Daoy (cell line): ENCODE measurements at places on chromosomes 5 and 9. TPM values are rescaled to one million over a fixed set of nuclear protein-coding genes. Genes with fewer than 3 reads are reported as not detected.
A peak's percentile ranks its signal among the peaks of the same experiment; 100 is the strongest.

GRCh38 chr9:19934301-19934871 is 145.5 kb upstream of the SLC24A2 start:
- DNase-seq = peak; percentile 29

DNA sequence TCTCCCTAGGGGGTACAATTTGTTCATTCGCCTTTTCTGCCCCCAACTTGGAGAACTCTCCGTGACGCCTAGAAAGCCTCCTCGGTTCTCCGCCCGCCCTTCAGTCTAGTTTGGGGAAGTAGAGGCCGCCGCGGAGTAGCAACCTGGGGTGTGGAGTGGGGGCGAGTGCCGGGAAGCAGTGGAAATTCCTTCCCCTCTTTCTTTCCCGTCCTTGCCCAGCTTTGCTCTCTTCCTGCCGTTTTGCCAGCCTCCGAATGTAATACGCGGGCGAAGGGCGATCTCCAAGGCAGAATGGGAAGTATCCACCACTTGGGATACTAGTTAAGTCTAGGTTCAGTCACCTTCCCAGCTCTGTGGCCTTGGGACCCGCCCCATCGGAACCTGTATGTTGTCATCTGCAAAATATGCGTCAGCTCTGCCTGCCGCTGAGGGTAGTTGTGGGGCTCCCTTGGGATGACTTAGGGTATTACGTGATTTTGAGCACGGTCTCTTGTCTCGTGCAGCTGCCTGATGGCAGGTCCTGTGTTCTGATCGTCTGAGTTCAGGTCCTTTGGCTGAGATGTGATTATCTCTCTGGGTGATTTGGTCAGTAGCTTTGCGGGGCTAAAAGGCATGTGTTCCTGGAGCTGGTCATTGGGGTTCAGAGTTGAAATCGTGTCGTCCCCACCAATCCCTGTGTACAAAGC is 724 bp downstream of the PAM start:
- peak; percentile 83 for DNase-seq

DNA sequence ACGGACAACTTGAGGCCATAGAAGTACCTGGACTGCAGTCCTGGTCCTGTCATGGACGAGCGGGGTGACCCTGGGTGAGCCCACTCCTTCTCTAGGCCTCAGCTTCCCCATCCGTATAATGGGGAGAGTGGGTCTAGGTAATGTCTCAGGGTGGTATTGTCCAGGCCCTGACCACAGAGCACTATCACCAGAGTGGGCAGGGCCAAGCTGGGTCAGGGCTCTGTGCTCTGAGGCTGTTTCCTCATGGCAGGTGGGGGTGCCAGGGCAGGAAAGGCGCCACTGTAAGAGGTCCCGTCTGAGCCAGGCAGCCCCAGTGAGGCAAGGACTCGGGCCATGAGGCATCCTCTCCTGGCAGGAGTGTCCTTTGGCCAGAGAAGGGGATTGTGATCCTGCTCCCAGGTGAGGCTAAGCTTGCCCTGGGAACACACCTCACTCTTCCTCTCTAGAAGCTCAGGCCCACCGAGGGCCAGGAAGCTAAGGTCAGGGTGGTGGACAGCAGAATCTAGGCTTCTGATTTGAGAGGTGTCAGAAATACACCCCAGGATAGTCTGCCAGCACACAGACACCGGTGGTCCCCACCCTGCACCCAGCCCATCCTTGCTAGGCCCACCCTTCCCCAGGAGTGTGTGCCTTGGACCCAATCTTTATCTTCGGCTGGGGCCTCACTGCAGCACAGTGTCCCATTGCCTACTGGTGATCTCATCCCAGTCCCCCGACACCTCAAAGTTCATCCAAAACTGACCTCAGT is 1.5 kb upstream of the MYOZ3 start:
- DNase-seq = no peak

DNA sequence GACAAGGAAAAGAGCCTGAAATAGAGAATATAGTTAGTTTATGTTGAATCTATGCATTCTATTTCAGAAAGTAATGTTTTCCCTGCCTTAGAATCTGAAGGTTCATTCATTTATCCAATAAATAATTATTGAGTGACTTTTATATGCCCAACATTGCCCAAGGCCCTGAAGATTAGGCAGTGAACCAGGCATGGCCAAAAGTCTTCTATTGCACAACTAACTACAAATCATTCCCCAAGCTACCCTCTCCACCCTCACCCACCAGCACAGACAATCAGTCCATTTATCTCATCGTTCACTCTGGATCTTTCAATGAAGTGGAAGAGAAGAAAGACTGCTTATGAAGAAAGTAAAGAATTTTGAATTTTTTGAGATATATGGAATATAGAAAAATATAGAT is 268.4 kb downstream of the PLK2 start:
- no peak for DNase-seq

Gene NUDCD2
- 11.4 and 14.0 TPM in 2 replicates for total RNA-seq
